Activated CD4-positive, alpha-beta T cell treated with anti-CD3 and anti-CD28 coated beads for 36 hours (primary cell): ENCODE measurements at places on chromosomes 2 and 18. TPM values are rescaled to one million over a fixed set of nuclear protein-coding genes. Genes with fewer than 3 reads are reported as not detected.

NT5DC4 gene
- not detected for total RNA-seq

SPATA3 gene
- total RNA-seq: 1.1 TPM

DNA sequence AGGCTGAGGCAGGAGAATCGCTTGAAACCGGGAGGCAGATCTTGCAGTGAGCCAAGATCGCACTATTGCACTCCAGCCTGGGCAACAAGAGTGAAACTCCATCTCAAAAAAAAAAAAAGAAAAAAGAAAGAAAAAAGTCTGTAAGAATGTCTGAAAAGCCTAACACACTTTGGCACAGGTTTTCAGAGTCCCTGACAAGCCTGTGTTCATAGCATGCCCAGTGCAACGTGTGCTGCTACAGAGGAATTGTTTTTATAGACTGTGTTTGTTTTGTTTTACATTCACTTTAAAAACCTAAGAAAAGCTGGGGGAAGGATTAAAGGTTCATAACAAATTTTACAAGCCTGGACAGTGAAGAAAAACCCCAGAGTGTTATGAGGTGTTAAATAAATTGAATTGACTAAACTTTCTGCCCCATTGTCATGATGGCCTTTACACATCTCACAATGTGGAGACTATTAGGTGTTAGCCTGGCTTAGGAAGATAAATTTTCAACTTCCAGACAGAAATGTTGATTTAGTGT is 55.2 kb downstream of the RBM43 start:
- no peak for DNase-seq

- no peak for DNase-seq
These were observed 104.0 kb downstream of the PRPF40A start for GRCh38 chr2:152613235-152613634.

- no peak for DNase-seq
These were observed 32.5 kb downstream of the ARL5A start for GRCh38 chr2:151795646-151796240.

GRCh38 chr2:141392517-141393213 is 738.2 kb downstream of the LRP1B start:
- DNase-seq: no peak

DNA sequence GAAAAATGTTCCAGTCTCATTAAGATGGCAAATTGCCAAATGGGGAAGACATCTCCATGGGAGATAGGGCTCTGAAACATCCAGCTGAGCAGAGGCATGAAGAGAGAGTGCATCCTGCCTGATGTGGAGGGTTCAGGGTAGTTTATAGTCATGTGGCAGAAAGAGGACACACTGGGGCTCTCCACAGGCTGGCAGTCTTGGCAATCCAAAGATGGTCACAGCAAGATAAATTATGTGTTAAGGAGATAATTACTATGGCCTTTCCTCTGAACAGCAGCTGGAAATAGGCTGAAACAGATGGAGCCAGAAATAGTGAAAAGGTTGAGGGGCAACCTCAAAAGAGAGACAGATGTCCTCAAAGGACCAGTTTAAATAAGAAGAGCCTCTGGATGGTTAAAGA is 97.2 kb downstream of the DCC start:
- DNase-seq: no peak

GRCh38 chr2:10042301-10043161 is 819 bp upstream of the KLF11 start:
- peak; percentile 46 for DNase-seq

GRCh38 chr2:37781028-37781427 is 109.6 kb upstream of the CDC42EP3 start:
- no peak for DNase-seq

- peak; percentile 66 for DNase-seq
These were observed 9.4 kb upstream of the IL1RL1 start for GRCh38 chr2:102301867-102302362.
